Cardiac muscle cell (in vitro differentiated cells and primary cell): ENCODE measurements at places on chromosomes 2 and 18.
A peak's percentile ranks its signal among the peaks of the same experiment; 100 is the strongest.

DNA sequence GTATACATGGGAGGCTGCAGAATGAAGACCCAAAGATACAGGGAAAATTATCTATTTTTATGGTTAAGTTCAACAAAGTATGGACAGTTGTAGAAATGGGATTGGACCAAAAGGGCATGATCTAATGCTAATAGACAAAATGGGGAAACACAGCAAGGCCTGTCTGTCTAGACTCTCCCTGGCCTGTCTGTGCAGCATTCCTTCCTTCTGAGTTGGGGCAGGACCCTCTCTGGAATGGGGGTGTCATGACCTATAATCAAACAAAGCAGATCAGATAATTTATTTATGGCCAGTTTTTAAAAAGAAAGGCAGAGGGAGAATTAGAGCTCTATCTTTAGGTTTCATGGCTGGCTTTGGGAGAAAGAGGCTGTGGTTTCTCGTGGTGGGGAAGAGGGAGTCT lies 104.4 kb downstream of the CTIF start:
- H3K27me3 ChIP-seq = no peaks in the 10 kb centered on the region
- no peak overlapping the region for H3K4me3 ChIP-seq
- no peaks in the 10 kb centered on the region for H3K4me1 ChIP-seq

GRCh38 chr2:10868465-10869314 lies 43.0 kb upstream of the KCNF1 start:
- no peak for DNase-seq
- no peaks in the 10 kb centered on the region for H3K36me3 ChIP-seq
- no peaks in the 10 kb centered on the region for H3K27me3 ChIP-seq
- H3K4me1 ChIP-seq = peaks cover 28% of the 10 kb centered on the region

DNA sequence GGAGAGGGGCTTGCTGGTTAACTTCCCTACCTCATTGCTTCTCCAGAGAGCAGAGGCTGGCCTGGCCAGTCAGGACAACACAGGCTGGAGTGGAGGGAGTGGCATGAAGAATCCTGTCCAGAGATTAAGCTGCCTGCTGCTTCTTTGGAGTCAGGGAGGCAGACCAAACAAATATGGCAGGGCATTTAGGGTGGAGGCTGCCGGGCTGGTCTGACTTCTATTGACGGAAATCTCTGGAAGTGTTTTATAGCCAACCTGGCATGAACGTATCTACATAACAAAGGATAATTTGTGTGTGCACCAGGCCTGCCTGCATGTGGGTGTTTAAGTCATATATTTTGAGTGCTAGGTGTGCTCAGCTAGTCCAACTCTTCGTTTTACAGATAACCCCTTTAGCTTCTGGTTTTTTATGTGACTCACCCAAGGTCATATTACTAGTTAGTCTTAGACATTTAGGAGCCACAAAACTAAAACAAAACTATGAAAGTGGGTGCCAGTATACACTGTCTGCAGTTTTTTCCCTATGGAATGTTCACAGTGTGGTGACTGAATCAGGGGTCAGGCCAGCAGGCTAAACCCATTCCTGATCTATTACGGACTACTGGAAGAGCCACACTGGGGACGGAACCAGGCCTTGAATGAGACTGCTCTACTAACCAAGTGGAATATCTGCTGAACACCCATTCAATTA lies 5.5 kb downstream of the NPC1 start:
- H3K4me3 ChIP-seq = no peak overlapping the region
- H3K27me3 ChIP-seq = no peaks in the 10 kb centered on the region

DNA sequence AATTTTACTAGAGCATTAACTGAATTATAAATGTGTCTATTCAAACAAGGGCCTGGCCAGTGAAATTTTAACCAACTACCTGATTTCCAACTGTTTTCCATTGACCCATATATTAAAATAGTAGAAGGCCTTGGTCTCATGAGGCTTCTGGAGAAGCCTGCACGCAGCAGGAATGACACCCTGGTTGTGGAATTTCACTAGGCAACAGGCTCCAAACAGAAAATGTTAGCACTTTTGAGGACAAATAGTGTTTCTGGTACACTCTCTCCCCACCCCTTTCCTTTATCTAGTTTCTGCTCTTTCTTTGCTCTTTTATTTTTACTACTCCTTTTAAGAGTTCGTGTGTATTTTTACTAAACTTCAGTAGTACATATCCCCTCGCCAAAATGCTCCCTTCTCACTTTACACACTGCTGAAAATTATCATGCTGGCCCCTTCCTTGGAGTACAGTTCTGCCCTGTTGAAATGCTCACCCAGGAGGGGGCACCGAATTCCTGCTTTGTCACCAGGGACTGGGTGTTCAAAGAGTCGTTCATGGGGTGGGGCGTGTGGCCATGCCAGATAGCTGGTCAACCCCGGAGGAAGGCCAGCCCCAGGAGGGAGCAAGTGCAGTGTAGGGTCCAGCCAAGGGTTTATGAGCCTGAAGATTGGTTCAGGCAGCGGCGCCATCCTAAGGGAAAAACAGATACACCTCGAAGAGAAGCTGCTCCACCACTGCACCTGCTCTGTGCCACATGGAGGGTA lies 22.1 kb upstream of the COL6A3 start:
- DNase-seq = no peak
- no peaks in the 10 kb centered on the region for H3K4me1 ChIP-seq
- no peaks in the 10 kb centered on the region for H3K36me3 ChIP-seq

GRCh38 chr2:233084488-233084887 lies 24.3 kb downstream of the INPP5D start:
- no peak overlapping the region for H3K27ac ChIP-seq
- DNase-seq = no peak
- no peaks in the 10 kb centered on the region for H3K36me3 ChIP-seq
- no peak overlapping the region for H3K4me3 ChIP-seq
- no peaks in the 10 kb centered on the region for H3K27me3 ChIP-seq
- H3K4me1 ChIP-seq = no peaks in the 10 kb centered on the region

- H3K4me3 ChIP-seq = peak overlapping the region; percentile 79
- peaks cover 19% of the 10 kb centered on the region for H3K4me1 ChIP-seq
- no peaks in the 10 kb centered on the region for H3K36me3 ChIP-seq
- peak overlapping the region; percentile 100 for H3K27ac ChIP-seq
- no peak for DNase-seq
- no peaks in the 10 kb centered on the region for H3K27me3 ChIP-seq
Observed at GRCh38 chr2:84972207-84972783, 1.3 kb downstream of the KCMF1 start.

GRCh38 chr2:69400121-69400520 lies 13.1 kb upstream of the GFPT1 start:
- no peak overlapping the region for H3K27ac ChIP-seq
- no peak for DNase-seq
- H3K4me1 ChIP-seq = no peaks in the 10 kb centered on the region
- no peak overlapping the region for H3K4me3 ChIP-seq

- H3K36me3 ChIP-seq = no peaks in the 10 kb centered on the region
- H3K27ac ChIP-seq = no peak overlapping the region
- H3K4me1 ChIP-seq = no peaks in the 10 kb centered on the region
- DNase-seq = no peak
- no peaks in the 10 kb centered on the region for H3K27me3 ChIP-seq
Observed at GRCh38 chr2:6392966-6393365, 472.7 kb downstream of the CMPK2 start.

DNA sequence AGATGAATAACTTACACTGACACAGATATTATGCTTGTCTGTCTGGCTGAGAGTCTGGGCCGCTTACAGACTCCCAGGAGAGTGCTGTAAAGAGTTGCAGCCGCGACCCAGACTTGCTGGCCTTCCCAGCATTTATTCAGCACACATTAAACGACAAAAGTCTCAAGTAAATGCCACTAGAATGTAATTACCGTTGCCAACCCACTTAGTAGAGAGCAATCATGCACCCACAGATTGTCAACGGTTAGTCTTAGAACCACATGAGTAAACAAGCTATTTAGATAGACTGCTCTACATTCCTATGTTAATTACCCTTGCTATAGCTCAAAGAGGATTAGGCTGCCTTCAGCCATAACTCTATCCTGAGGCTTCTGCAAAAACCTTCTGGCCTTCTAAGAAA lies 47.8 kb upstream of the C2orf74 start:
- H3K27me3 ChIP-seq = no peaks in the 10 kb centered on the region
- H3K36me3 ChIP-seq = peaks cover 14% of the 10 kb centered on the region
- no peak for DNase-seq
- no peak overlapping the region for H3K27ac ChIP-seq

DNA sequence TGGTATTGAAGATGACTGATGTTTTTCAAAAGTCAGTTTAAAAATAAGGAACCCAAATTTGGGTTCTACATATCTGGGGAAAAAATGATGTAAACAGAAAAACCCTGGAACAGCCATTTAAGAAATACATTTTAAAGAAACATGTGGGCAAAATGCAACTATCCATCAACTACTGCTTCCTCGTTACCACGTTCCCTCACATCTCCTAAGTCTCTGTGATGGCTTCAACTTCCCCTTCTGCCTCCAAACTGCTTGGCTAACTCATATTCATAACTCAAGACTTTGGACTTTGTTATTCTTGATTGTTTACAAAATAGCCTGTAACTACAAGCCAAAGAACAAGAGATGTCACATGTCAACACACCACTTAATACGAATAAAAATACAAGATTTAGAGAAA lies 116.3 kb downstream of the DYM start:
- no peaks in the 10 kb centered on the region for H3K36me3 ChIP-seq
- no peak overlapping the region for H3K27ac ChIP-seq
- H3K4me3 ChIP-seq = no peak overlapping the region
- no peaks in the 10 kb centered on the region for H3K4me1 ChIP-seq
- no peak for DNase-seq

- no peaks in the 10 kb centered on the region for H3K36me3 ChIP-seq
- H3K27me3 ChIP-seq = no peaks in the 10 kb centered on the region
- H3K4me1 ChIP-seq = no peaks in the 10 kb centered on the region
- no peak overlapping the region for H3K4me3 ChIP-seq
Observed at GRCh38 chr18:27175245-27175644, 9.9 kb downstream of the CHST9 start.
